ENCODE measurements at places on chromosomes 5 and 9.

GRCh38 chr5:104903941-104904340 is 1341.4 kb upstream of the NUDT12 start:
- DNase-seq = no peak

DNA sequence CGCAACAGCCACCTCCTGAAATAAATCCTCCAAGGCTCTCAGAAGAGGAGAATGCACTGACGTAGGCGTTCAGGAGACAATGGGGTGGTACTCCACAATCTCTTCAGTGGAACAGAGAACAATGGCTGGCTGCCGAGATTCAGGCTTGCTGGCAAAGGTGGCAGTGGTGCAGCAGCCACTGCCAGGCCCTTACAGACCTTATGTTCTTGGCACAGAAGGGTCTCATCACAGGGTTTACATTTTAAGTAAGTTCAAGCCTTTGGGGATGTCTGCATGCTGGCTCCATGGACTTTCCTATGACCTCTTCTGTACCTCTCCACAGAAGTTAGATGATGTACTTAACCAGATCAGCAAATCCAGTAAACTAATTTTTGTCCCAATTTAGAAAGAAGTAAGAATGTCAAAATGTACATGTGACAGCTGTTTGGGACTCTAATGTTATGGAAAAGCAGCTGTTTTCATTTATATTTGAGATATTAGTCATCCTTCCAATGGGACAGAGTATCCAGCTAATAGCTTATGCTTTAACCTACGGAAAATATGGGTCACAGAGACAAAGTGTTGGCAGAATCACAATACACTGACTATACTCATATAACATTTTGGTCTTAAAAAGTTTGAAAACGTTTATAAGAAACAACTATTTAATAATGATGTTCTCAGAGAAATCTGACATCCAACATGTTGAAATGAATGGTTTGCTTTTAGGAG is 180.9 kb downstream of the MAPKAP1 start:
- no peak for DNase-seq

DNA sequence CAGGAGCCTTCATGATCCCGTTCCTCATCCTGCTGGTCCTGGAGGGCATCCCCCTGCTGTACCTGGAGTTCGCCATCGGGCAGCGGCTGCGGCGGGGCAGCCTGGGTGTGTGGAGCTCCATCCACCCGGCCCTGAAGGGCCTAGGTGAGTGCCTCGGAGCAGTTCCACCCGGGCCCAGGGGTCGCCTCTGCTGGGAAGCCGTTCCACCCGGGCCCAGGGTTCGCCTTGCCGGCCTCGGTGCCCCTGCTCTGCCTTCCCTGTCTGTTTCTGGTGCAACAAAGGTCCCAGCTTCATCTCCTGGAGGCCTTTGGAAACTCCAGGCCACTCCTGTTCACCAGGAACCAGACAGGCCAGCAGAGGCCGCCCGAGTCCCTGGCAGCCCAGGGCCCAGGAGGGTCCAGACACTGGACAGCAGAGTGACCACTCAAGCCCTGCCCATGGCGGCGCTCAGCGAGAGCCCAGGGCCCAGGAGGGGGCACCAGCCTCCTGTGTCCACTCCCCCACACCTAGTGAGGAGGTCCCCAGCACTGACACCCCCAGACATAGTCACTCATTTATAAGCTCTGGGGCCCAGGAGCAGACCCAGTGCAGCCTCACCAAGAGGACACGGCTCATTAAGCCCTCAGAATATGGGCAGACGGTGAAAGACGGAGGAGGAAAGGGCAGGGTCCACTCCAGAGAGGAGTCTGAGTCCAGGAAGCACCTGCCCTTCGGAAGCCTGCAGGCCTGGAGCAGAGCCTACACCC is 7.5 kb downstream of the SLC6A19 start:
- DNase-seq = no peak

DNA sequence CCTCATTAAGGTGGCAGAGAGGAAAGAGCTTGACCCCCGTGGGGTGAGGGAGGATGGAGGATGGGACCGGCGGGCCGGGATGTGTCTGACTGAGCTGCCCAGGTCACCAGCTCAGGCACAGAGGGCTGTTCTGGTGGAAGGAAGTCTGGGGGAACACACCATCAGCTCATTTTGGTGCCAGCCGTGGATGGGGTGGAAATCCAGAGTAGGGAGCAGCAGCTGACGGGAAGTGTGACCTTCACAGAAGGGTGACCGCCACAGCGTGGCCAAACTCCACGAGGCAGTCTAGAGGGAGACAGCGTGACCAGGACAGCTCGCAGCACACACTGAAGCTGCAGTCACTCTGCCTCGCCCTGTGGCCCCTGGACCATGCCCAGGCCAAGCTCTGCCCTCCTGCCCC is 45.3 kb upstream of the PHYKPL start:
- DNase-seq = no peak

DNA sequence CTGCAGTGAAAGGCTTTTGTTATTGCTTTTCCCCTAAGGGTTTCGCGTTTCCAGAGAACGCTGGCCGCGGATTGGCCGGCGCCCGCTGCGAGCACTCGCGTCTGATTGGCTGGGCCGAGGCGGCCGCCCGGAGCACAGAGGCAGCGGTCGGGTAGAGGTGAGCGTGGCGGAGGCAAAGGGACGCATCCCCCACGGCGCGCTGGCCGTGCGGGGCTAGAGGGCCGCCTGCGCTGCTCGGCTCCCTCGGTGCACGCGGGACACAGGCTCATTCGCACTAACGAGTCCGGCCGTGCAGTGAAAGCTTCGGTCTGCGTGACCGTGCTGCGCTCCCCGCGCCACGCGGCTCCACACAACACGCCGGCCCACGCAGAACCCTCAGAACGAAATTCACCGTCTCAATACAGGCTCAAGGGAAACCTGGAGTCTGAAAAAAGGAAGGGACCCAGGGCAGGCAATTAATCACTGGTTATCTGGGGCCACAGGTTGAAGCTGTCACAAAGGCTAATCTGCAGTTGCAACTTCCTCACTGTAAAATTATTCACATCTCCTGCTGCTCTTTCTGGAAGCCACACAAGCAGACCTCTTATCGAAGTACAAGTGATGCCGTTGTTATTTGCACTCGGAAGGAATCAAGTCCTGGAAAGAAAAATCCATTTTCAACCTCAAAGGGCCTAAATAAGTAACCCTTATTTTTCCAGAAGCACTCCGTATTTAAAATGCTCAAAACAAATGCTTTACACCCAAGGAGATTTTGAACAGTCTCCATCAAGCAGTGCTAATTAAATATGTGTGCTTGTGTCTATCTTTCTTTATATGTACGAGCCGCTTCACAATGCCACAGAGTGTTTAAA is 94.6 kb downstream of the ZNF608 start:
- no peak for DNase-seq

DNA sequence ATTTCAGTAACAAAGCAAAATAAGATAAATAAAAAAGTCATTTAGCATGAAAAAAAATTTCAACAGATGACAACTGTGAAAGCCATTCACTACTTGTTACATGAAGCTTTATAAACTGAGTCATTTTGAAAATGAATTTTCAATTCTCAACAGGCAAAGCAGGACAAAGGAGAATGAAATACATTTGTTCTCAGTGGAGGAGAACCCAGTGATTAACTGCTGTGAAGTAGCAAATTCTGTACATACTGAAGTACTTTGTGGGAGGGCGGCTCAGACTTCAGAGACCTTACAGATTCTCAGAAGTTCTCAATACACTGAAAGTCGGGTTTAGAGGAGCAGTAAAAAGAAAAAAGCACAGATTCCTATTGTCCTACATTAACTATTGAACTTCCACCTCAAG is 21.7 kb downstream of the SKIC3 start:
- no peak for DNase-seq

DNA sequence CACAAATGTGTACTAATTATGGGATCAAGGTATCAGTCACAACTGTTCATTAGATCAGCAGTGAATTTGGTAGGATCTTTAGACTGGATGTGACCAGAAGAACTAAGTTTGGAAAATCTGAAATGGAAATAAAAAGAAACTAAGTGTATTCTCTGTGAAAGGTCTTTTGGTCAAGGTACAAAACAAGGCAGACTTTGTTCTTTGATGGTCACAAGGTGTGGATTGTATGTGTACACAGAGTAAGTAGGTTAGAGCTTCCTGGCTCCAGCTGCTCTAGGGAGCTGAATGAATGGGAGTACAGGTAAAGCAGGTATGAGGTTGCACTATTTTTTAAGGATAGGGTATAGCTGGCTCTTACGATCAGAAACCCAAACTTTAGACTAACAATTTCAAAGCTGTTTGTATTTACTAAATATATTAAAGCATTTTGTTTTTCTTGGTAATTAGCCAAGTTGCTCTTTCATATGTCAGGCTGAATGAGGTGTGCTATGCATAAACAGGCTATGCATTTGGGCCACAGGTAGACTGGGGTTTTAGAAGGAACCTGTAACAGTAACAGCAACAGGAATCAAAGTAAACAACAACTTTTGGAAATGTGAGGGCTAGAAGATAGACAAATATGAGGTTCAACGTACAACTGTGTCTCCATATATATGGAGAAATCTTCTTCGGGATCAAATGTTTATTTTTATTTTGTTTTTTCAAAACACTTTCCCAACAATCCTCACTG is 32.5 kb downstream of the FAM169A start:
- no peak for DNase-seq

- no peak for DNase-seq
Observed at GRCh38 chr5:69075522-69076179, 18.2 kb upstream of the SLC30A5 start.

GRCh38 chr5:94329115-94329514 is 289.3 kb downstream of the KIAA0825 start:
- no peak for DNase-seq

GRCh38 chr5:152400846-152401245 is 4.2 kb downstream of the NMUR2 start:
- DNase-seq = no peak

GRCh38 chr5:108078345-108078744 is 303.6 kb downstream of the FBXL17 start:
- DNase-seq = no peak

Data from stimulated activated naive CD4-positive, alpha-beta T cell treated with Interleukin-2 at 50 U/mL for 16 hours (primary cell).